T-cell (primary cell): ENCODE measurements at places on chromosomes 12 and 14.

DNA sequence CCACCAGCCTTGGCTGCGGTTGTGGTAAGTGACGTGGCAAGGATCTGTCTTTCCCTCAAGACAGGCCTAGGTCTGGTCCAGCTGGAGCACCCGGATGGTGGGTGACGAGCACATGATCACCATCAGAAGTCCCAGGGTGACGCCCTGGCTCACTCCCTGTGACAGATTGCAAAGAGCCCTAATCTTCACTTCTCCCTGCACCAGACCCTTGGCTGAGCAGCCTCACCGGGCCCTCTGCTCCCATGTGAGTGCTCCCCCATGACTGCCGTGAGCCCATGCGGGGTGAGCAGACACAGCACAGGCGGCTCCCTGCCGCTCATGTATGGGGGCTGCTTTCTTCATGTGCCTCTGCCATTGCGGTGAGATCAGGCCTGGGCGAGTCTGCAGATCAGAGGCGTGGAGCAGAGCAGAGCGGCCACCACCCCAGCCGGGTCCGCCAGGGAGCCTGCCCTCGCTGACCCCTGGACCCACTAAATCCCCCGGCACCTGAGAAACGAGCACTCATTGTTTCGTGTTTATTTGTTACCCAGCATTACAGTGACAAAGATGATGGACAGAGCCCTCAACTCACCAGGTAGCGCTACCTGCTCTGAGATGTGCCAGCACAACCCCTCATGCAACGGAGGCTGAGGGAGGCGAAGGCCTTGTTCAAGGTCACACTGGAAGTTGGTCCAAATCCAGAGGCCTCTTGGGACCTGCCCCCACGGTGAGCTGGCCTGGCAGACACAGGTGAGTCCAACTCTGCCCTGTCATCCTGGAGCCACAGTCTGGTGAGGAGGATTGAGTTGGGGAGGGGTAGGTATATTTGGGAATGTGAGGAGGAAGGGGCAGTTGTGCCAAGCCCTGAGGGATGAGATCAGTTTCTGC lies 9.3 kb upstream of the DIO3 start:
- DNase-seq, result no peak
- no peaks in the 10 kb centered on the region for H3K27me3 ChIP-seq
- no peaks in the 10 kb centered on the region for H3K36me3 ChIP-seq
- no peak overlapping the region for H3K27ac ChIP-seq
- no peak overlapping the region for H3K4me3 ChIP-seq
- no peaks in the 10 kb centered on the region for H3K4me1 ChIP-seq

DNA sequence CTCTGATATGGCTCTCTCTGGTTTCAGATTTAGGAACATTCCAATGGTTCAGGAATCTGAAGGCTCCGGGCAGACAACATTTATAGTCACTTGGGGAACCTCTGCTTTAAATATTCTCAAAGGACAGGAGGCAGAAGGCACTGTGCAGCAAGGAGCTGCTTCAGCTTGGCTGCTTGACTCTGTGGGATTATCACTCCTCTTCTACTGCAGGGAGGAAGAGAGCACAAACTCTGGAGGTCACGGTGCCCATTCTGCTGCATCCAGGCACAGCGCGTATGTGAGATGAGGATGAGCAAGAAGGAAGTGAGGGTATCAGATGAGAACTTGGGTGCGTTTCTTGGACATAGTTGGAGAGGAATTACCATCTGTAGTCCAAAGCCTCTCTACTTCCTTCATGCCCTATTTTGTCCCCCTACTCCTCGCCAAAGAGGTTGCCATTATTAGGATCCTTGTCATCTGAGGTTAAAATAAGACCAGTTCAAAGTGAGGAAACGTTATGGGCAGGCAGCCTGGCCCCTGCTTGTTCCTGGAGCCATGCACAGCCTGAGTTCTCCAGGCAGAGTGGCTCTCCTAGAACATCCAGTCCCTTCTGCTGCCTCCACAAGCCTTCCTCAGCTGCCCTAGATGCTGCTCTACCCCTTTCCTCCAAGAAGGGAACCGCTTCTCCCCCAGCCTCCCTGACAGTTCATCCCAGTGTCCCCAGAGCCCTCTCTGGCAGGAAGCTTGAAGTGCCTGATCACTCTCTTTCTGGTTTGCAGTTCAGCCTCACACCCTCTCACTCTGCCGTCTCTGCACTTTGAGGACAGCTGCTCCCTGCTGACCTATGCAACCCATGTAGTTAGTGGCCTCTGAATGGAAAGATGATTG lies 12.5 kb downstream of the FGF6 start:
- H3K36me3 ChIP-seq, result no peaks in the 10 kb centered on the region
- DNase-seq, result no peak
- H3K4me3 ChIP-seq, result no peak overlapping the region
- no peak overlapping the region for H3K27ac ChIP-seq
- no peaks in the 10 kb centered on the region for H3K27me3 ChIP-seq

- no peak overlapping the region for H3K4me3 ChIP-seq
- no peaks in the 10 kb centered on the region for H3K27me3 ChIP-seq
- H3K27ac ChIP-seq, result no peak overlapping the region
- no peaks in the 10 kb centered on the region for H3K36me3 ChIP-seq
- H3K4me1 ChIP-seq, result no peaks in the 10 kb centered on the region
- DNase-seq, result no peak
Observed at GRCh38 chr12:71455028-71455737, 15.6 kb downstream of the LGR5 start.

GRCh38 chr14:24816011-24816928 lies 182.3 kb upstream of the GZMB start:
- no peaks in the 10 kb centered on the region for H3K4me1 ChIP-seq
- H3K36me3 ChIP-seq, result no peaks in the 10 kb centered on the region
- H3K27me3 ChIP-seq, result peaks cover 15% of the 10 kb centered on the region
- DNase-seq, result no peak

- H3K27ac ChIP-seq, result no peak overlapping the region
- DNase-seq, result no peak
- no peak overlapping the region for H3K4me3 ChIP-seq
- H3K4me1 ChIP-seq, result no peaks in the 10 kb centered on the region
- H3K36me3 ChIP-seq, result no peaks in the 10 kb centered on the region
Observed at GRCh38 chr14:62745496-62745895, 299.8 kb downstream of the KCNH5 start.

GRCh38 chr12:109029411-109029810 lies 8.5 kb upstream of the SVOP start:
- H3K36me3 ChIP-seq, result no peaks in the 10 kb centered on the region
- H3K4me3 ChIP-seq, result no peak overlapping the region
- H3K27me3 ChIP-seq, result no peaks in the 10 kb centered on the region
- DNase-seq, result no peak

- peak; percentile 76 for DNase-seq
- peaks cover 12% of the 10 kb centered on the region for H3K36me3 ChIP-seq
- H3K27ac ChIP-seq, result peak within 1 kb of the TSS; percentile 95
- H3K4me1 ChIP-seq, result peaks cover 15% of the 10 kb centered on the region
Observed at GRCh38 chr14:67487937-67488893, at the start of gene TMEM229B. TSS of gene TMEM229B (minus strand) at chr14:67488721. CDS start at chr14:67473923, 14,798 bp downstream.

- H3K27ac ChIP-seq, result peak overlapping the region; percentile 30
- no peaks in the 10 kb centered on the region for H3K27me3 ChIP-seq
- DNase-seq, result peak; percentile 70
- no peaks in the 10 kb centered on the region for H3K36me3 ChIP-seq
- H3K4me3 ChIP-seq, result no peak overlapping the region
Observed at GRCh38 chr14:21913759-21914158, 240.1 kb upstream of the OR4E1 start.

- H3K4me3 ChIP-seq, result no peak overlapping the region
- H3K4me1 ChIP-seq, result peaks cover 4% of the 10 kb centered on the region
- DNase-seq, result no peak
- peak overlapping the region; percentile 78 for H3K27ac ChIP-seq
- H3K27me3 ChIP-seq, result no peaks in the 10 kb centered on the region
Observed at GRCh38 chr14:55107766-55108554, 21.1 kb upstream of the LGALS3 start.

GRCh38 chr14:32898876-32899275 lies 39.8 kb upstream of the NPAS3 start:
- H3K27ac ChIP-seq, result no peak overlapping the region
- H3K36me3 ChIP-seq, result no peaks in the 10 kb centered on the region
- H3K27me3 ChIP-seq, result no peaks in the 10 kb centered on the region
- DNase-seq, result no peak

DNA sequence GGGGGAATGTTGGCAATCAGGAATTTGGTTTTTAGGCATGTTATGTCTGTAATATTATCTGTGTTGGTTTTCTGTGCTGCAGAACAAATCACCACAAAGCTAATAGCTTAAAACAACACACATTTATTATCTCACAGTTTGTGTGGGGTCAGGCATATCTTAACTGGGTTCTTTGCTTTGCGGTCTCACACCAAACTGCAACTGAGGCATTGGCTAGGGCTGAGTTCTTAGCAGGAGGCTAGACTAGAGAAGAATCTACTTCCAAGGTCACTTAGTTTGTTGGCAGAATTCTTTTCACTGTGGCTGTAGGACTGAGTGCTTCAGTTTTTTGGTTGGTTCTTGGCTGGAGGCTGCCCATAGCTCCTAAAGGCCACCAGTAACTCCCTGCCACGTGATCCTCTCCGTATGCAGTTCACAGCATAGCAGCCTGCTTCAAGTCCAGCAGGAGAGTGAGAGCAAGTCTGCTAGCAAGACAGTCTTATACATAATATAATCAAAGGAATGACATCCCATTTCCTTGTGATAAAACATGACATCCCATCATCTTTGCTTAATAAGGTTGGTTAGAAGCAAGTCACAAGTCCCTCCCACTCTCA lies 21.6 kb downstream of the ATF1 start:
- H3K36me3 ChIP-seq, result peaks cover 14% of the 10 kb centered on the region
- H3K4me3 ChIP-seq, result no peak overlapping the region
- peaks cover 2% of the 10 kb centered on the region for H3K4me1 ChIP-seq
- no peaks in the 10 kb centered on the region for H3K27me3 ChIP-seq
- no peak for DNase-seq

GRCh38 chr14:47302121-47302520 lies 373.3 kb downstream of the MDGA2 start:
- H3K27me3 ChIP-seq, result no peaks in the 10 kb centered on the region
- no peaks in the 10 kb centered on the region for H3K36me3 ChIP-seq
- DNase-seq, result no peak
- no peak overlapping the region for H3K4me3 ChIP-seq
- H3K27ac ChIP-seq, result no peak overlapping the region

DNA sequence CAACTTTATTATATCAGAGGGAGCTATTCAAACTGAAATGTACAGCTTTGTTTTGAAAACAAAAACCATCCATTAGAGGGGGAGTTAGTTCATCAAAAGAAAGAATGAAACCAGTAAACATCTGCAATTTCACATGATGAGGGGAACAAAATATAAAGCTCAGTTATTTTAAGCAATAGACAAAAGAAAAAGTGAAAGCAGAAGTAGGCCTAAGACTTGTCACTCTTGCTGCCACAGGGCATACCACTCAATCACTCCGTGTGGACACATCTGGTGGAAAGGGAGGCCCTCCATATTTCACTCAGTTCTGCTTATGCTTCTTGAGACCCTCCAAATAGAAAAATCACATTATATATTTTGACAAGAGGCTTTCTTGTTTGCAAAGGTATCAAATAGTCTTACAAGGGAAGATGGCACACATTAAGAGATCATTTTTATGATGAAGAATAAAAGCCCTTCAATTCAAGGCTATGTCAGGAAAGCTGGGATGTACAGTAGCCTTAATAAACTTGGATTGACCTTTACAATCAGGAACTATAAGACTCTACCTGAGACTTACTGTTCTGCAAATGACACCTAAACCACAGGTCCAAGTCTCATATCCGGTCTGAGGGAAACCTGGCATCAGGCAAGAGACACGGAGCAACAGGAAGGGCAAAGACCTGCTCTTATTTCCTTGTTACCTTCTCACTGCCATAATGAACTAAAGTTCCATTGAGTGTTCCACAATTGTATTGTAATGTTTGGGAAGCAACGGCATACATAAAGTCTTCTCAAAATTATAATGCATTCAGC lies 222.5 kb upstream of the GRIP1 start:
- DNase-seq, result no peak
- no peaks in the 10 kb centered on the region for H3K36me3 ChIP-seq
- no peaks in the 10 kb centered on the region for H3K4me1 ChIP-seq
- peak overlapping the region; percentile 17 for H3K27ac ChIP-seq
- H3K4me3 ChIP-seq, result no peak overlapping the region

- no peaks in the 10 kb centered on the region for H3K4me1 ChIP-seq
- H3K4me3 ChIP-seq, result no peak overlapping the region
- DNase-seq, result no peak
- H3K27ac ChIP-seq, result no peak overlapping the region
Observed at GRCh38 chr12:89575374-89575773, 49.5 kb upstream of the POC1B start.

- peak overlapping the region; percentile 6 for H3K4me3 ChIP-seq
- no peak overlapping the region for H3K27ac ChIP-seq
- peaks cover 15% of the 10 kb centered on the region for H3K4me1 ChIP-seq
- no peaks in the 10 kb centered on the region for H3K27me3 ChIP-seq
- no peaks in the 10 kb centered on the region for H3K36me3 ChIP-seq
Observed at GRCh38 chr12:132222096-132222807, 78.0 kb downstream of the NOC4L start.

- no peak for DNase-seq
- H3K27me3 ChIP-seq, result no peaks in the 10 kb centered on the region
- no peaks in the 10 kb centered on the region for H3K4me1 ChIP-seq
- no peak overlapping the region for H3K27ac ChIP-seq
- no peaks in the 10 kb centered on the region for H3K36me3 ChIP-seq
Observed at GRCh38 chr14:51726166-51726899, 74.6 kb downstream of the FRMD6 start.

DNA sequence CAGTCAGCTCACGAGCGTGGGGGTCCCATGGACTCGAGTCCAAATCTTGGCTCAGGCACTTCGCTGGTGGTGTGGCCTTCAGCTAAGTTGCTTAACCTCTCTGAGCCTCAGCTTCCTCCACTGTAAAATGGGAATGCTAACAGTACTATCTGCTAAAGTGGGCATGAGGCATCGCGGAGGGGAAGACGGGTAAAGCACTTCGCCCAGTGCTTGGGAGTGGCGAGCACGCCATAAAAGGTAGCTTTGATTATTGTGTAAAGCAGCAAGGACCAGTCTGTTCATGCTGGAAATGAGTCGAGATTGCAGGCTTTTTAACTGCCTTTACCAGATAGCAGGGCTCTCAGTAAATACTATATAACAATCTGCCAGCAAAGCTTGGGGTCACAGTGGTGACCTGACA lies 24.5 kb downstream of the HRK start:
- H3K27me3 ChIP-seq, result no peaks in the 10 kb centered on the region
- no peaks in the 10 kb centered on the region for H3K36me3 ChIP-seq
- DNase-seq, result no peak
- H3K27ac ChIP-seq, result no peak overlapping the region

DNA sequence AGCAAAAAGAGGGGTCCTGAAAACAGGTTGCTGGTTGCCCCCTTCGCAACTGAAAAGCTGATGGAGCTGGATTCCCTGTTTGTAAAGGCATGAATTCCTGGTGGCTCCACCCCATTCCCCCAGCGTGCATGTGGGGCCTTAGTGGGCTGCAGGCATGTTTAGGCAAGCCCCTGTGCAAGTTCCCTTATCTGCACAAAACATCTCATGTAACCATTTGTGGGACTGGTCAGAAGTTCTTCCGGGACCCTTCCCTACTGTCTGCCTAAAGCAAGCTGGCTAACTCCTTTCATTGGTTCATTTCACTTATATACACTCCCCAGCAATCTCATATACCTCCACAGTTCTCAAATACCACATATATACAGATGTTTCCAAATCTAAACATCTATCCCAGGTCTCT lies 24.0 kb upstream of the HIGD1C start:
- no peak for DNase-seq
- H3K27me3 ChIP-seq, result no peaks in the 10 kb centered on the region
- peaks cover 3% of the 10 kb centered on the region for H3K36me3 ChIP-seq
- no peak overlapping the region for H3K27ac ChIP-seq
